ENCODE measurements at places on chromosomes 1 and 21.

DNA sequence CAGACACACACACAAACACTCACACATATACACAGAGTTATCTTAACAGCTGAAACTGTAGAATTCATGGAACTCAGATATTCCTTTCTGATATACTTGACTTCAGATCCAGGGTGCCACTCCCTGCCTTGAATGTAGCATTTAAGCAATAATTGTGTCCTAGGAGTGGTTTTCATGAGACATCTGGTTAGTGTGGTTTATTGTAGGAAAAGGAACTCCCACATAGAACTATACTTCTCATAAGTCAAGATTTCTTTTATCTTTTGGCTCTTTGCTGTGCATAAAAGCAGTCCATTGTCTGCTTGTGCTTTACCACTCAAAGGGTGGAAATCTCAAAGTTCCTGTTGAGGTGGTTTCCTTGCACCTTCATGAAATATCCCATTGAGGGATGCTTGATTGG is 272.6 kb upstream of the SGIP1 start:
- no peak for DNase-seq

- DNase-seq = no peak
Observed at GRCh38 chr1:59195151-59195550, 101.7 kb upstream of the FGGY start.

GRCh38 chr1:204225841-204226735 is 12.3 kb upstream of the GOLT1A start:
- no peak for DNase-seq

GRCh38 chr1:108854221-108855019 is 2.5 kb downstream of the AKNAD1 start:
- DNase-seq = no peak

DNA sequence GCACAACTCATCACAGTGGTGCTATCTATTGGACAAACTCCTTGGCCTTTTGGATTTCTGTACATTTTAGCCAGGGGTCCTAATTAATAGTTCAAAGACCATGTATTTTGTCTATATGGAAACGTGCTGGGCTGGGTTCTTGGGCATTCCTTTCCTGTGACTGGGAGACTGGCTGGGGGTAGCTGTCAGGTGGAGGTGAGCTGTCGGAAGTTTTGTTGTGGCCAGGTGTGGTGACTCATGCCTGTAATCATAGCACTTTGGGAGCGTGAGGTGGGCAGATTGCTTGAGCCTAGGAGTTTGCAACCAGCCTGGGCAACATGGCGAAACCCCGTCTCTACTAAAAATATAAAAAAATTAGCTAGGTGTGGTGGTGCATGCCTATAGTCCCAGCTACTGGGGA is 392.4 kb downstream of the RPS6KC1 start:
- DNase-seq = no peak

GRCh38 chr1:212752252-212752933 is 39.2 kb downstream of the NSL1 start:
- DNase-seq = no peak

- DNase-seq = no peak
Observed at GRCh38 chr1:149879556-149879955, 19.8 kb upstream of the BOLA1 start.

DNA sequence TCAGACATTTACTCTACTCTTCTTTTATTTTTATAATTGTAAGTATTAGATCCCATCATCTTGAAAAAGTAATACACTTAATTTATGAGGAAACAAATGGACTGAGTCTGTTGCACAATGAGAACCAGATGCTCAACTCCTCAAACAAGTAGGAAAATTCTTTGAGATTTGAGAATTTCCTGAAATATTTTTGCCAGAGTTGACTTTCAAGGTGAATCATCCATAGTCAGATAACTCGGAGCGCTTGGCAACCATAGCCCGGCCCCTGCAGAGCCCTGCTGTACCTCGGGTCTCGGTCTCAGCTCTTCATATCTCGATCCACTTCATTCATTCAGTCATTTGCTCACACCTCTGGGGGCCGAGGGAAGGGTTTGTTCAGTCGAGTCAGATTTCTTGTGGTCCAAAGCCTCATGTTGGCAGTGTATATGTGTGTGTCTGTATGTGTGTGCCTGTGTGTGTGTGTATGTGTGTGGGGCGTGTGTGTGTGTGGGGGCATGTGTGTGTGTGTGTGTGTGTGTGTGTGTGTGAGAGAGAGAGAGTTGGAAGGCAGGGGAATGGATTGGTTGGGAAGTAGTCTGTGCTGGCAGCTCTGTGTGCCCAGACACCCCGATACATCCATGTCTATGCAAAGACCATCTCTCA is 18.1 kb upstream of the PCP4 start:
- DNase-seq = no peak

GRCh38 chr1:210321552-210321951 is 7.2 kb upstream of the HHAT start:
- no peak for DNase-seq

DNA sequence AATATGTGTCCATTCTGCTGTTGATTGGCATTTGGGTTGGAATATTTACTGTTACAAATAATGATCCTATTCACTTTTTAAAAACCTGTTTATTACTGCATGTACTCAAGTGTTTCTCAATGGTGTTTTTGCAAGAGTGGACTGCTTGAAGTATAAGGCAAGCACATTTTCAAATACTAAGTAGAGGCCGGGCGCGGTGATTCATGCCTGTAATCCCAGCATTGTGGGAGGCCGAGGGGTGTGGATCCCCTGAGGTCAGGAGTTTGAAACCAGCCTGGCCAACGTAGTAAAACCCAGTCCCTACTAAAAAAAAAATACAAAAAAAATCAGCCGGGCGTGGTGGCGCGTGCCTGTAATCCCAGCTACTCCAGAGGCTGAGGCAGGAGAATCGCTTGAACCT is 276.9 kb upstream of the ADGRL4 start:
- no peak for DNase-seq

GRCh38 chr21:46178961-46179360 is 5.3 kb downstream of the SPATC1L start:
- peak; percentile 21 for DNase-seq

GRCh38 chr1:30038134-30039025 is 685.0 kb downstream of the MATN1 start:
- DNase-seq = no peak

- DNase-seq = no peak
Observed at GRCh38 chr1:160163615-160164014, 12.2 kb downstream of the ATP1A4 start.

DNA sequence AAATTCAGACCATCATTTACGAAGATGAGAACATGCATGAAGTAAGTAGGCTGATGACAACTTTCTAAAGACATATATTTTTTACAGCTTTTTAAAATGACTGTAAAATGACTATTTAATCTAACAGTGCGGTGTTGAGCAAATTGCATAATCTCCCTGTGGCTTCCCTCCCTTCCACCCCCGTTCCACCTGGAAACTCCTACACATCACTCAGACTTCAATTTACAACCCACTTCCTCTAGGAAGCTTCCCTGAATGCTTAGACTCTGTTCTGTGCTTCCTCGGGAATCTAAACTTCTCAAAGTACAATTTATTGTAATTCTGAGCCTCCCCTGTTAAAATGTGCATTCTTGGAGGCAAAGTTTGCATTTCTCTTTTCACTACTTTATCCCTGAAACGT is 354.9 kb downstream of the DPYD start:
- DNase-seq = no peak

DNA sequence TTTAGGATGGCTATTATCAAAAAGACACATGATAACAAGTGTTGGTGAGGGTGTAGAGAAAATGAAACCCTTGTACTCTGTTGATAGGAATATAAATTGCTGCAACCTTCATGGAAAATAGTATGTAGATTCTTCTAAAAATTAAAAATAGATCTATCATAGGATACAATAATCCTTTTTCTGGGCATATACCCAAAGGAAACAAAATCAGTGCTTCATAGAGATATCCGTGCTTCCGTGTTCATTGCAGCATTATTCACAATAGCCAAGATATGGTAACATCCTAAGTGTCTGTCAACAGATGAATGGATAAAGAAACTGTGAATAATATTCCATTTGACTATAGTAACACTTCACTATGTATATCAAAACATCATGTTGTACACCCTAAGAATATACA is 106.7 kb downstream of the MIS18A start:
- no peak for DNase-seq

DNA sequence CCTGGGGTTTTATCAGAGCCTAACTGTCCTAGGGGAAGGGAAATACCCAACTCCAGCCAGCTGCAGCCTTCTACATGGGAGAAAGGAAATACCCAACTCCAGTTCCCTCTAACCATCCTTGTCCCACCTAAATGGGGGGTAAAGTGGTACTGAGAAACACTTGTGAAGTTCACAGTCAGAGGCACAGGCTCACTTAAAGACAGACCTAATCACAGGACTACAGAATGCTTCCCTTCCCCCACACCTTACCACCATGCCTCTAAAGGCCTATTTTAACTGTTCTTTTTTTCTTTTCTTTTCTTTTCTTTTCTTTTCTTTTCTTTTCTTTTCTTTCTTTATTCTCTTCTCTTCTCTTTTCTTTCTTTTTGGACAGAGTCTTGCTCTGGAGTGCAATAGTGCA is 324.6 kb downstream of the SPATA17 start:
- no peak for DNase-seq

- DNase-seq = no peak
Observed at GRCh38 chr21:26800970-26801431, 44.2 kb downstream of the ADAMTS1 start.

DNA sequence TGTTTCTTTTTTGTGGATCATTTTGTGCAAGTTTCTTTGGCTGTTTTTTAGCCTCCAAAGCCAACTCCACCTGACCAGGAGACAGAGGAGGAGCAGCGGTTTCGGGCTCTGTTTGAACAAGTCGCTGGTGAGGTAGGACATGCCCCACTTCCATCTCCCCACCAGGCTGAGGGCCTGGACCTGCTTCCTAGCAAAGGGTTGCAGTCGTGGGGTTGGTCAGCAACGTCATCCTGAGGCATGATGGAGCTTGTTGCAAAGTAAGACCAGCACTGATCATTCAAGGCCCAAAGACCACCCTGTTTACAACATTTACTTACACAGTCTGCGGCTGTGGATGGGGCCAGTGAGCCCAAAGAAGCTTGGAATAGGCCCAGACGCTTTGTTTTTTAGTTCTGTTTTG is 40.3 kb downstream of the CAPN9 start:
- no peak for DNase-seq

- no peak for DNase-seq
Observed at GRCh38 chr1:172390301-172390682, 30.2 kb upstream of the C1orf105 start.

GRCh38 chr1:6412896-6413295 is 6.8 kb downstream of the HES2 start:
- no peak for DNase-seq

DNA sequence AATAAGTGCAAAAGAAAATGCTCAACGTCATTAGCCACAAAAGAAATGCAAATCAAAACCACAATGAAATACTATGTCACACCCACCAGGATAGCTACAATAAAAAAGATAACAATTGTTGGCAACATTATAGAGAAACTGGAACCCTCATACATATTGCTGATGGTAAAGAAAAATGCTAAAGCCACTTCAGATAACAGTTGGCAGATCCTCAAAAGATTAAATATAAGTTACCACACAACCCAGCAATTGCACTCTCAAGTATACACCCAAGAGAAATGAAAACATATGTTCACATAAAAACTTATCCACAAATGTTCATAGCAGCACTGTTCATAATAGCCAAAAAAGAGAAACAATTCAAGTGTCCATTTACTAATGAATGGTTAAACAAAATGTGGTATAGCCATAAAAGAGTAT is 20.7 kb downstream of the TRIM33 start:
- DNase-seq = no peak

DNA sequence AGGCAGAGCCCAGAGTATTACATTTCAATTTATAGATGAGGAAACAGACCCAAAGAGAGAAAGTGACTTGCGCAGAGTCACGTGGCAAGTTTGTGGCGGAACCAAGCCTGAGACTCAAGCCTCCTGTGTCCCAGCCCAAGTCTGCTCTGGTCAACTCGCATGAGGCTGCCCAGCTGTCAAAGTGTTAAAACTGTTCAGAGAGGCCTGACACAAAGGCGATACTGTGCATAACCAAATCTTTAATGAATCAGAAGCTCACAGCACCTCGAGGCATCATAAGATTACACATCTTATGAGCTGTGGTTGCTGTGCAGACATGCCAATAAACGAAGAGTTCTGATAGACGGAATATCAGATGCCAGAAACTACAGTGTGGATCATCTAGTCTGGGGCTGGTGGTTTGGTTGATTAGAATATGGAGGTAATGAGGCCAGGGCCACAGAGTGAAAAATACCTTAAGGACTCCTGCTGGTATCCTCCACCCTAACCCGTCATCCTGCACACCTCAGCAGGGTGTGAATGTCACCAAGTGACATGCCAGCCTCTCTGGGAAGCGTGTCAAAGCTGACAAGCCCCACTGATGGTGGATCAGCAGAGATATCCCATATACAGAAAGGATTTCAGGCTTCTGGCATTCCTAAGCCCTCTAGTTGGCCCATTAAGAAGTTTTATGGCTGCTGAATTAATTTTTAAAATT is 42.2 kb downstream of the TNNT2 start:
- DNase-seq = no peak

GRCh38 chr1:9129266-9130041 is 552 bp upstream of the GPR157 start:
- DNase-seq = peak; percentile 24

DNA sequence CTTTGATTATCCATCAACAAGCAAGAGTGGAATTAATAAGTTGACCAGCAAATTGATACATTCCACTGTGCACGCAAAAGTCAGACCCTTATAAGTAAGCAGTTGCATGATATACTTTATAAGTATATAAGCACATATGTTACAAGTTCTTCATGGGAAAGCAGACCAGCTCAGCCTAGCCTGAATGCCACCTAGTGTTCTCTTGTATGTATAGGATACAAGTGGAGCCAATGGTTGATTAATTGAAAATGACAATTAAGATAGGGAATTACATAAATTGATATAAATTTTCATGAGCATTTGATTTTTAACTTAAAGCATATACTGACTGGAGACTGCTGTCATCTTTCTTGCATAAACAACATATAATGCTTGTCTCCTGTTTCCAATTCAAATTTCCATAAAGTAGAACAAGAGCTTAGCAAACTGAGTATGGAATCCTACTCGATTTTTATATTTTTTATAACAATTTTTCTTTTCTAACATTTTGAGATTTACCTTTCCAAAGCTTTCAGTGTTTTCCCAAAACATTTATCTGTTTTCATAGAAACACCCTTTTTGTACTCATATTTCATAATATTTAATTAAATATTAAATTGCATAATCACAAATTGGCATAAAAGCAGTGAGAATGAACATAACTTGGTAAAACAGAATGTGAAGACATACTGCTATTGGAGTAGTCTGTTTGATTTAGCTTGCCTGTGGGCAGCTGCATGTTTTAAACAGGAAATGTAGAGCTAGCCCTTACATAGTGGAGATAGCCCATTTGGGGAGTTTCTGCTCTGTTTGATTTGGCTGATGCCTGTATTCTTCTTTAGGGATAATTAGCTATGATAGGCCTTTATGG is 62.8 kb downstream of the MAGI3 start:
- DNase-seq = no peak

- DNase-seq = no peak
Observed at GRCh38 chr1:57017200-57017599, 51.4 kb upstream of the C8B start.

GRCh38 chr1:17191990-17192242 is 13.0 kb upstream of the PADI1 start:
- no peak for DNase-seq

Measured in posterior cingulate gyrus (tissue), 11 donors.